Muscle of back (tissue), 13 donors: ENCODE measurements at places on chromosomes 7 and 10.

DNA sequence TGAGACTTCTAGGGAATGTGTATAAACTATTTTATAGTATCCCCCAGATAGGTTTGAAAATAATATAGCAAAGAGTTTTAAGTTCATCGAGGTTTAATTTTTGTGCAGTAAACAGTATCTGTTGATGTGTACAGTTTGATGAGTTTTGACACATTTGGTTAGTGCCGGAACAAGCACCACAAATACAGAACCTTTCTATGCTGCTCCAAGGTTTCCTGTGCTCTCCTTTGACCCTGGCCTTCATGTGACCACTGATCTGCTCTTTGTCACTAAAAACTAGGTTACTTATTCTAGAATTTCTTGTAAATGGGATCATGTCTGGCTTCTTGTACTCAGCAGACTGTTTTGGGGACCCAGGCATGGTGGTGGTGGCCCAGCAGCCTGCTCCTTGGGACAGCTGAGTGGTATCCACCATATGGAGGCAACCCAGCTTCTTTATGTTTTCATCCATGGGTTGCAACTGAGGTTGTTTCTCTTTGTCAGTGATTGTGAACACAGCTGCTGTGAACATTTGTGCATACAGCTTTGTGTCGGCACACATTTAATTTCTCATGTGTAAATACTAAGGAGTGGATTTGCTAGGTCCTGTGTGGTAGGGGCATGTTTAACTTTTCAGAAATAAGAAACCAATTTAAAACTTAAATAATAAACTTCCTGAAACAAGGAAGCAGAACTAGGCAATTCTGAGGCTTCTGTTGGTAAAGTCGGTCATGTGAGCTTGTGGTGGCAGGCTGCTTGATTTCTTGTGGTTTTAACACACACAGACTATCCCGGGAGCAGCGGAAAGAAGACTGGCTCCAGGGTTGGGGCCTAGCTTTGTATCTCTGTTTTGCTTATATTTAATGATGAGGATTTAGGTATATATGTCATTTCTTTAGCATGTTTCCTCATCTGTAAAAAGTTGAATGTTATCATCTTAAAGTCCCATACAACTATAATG lies 219.4 kb downstream of the ABCA13 start:
- peak; percentile 29 for DNase-seq

DNA sequence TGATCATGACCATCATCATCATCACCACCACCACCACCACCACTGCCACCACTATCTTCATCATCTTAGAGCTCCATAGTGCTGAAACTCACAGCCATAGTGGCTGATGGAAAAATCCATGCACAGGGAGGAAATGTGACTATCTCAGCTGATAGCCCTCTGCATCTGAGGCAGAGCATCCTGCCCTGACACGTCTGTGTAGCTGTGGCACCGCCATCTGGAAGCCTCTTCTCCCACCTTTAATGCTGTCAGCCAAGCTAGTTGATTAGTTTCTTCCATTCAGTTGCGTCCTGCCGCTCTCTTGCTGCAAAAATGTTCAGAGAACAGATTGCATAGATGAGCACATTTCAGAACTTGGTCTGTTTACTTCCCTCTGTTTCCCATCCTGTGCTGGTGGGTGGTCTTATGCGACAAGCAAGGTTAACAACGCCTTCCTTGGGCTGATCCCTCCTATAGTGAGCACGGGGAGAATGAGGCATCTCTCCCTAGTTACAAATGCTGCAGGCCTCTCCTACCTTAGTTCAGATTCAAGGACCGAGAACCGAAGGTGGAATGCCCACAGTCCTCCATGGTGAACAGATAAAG lies 478.6 kb downstream of the PLXNA4 start:
- no peak for DNase-seq

DNA sequence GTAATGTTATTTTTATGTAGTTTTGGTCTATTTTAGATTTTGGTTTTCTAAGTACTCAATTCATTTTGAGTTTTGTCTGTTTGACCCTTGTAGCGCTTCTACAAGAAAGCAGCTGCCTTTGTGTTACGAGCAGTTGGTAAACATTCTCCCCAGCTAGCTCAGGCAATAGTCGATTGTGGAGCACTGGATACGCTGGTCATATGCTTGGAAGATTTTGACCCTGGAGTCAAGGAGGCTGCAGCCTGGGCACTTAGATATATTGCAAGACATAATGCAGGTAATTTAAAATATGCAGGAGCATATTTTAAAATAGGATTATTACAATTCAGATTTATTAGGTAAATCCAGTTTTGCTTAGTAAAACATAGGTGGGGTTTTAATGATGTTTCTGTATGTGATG lies 23.1 kb downstream of the SPAG6 start:
- no peak for DNase-seq

DNA sequence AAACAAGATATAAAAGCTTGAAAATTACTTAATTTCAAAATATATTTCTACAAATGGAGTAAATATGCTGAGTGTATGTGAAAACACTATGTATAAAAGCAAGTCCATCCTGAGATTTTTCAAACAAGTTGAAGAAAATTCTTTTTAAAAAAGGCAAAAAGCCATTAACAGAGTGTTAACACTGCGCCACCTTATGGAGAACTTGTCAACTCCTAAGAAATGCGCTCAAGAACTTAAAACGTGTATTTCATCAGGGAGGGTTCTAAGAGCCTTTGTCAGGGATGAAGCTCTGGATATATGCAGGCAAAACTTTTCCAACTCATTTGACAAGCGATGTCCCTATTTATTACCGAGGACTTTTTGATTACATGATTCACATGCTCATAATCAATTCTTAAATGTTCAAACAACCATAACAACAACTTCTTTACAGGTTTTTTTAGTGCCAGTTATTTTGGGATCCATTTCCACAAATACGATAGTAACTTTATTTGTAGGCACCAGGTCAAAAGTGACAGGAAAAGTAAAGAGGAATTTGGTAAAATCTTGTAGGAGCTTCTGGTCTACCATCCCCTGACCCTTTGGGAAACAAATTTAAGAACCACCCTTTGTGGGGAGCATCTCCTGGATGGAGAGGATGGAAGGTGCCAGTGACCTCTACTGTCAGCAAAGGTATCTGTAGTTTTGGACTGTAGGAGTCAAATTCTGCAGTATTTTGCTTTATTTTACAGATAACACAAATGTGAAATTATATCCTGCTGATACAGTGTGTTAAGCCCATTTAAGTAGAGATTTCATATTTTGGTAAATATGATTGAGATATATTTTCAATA lies 23.2 kb downstream of the CALCR start:
- DNase-seq = peak; percentile 15

GRCh38 chr10:114547514-114547913 lies 110.6 kb downstream of the ABLIM1 start:
- DNase-seq = no peak

DNA sequence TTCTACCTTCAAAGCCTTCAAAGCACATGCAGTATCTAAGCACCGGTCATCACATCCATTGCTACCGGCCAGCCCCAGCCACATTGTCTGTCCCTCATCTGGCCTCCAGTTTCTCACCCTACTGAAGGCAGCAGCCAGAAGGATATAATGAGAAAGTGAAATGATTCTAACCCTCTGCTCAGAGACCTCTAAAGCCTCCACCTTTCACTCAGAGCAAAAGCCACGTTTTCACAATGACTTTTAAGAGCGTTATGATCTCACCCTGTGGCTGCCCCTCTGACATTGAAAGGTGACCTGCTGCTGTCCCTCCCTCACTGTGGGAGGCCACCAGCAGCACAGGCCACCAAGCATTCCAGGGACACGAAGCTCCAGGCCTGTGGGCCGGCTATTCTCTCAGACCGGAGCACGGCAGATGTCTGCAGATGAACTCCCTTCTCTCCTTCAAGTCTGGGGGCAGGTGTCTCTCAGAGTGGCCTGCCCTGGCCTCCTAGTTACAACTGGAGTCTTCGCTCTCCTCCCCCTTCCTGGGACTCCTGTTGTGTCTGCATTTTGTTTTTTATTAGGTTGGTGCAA lies 94.9 kb upstream of the EEPD1 start:
- no peak for DNase-seq

GRCh38 chr7:110017405-110017804 lies 1073.5 kb upstream of the LRRN3 start:
- DNase-seq = no peak

- no peak for DNase-seq
Measured at GRCh38 chr10:85794553-85794952, 572.0 kb downstream of the GRID1 start.

- no peak for DNase-seq
Measured at GRCh38 chr7:132815696-132816311, 239.5 kb upstream of the PLXNA4 start.

- DNase-seq = no peak
Measured at GRCh38 chr10:101616415-101617101, 28.4 kb downstream of the DPCD start.

DNA sequence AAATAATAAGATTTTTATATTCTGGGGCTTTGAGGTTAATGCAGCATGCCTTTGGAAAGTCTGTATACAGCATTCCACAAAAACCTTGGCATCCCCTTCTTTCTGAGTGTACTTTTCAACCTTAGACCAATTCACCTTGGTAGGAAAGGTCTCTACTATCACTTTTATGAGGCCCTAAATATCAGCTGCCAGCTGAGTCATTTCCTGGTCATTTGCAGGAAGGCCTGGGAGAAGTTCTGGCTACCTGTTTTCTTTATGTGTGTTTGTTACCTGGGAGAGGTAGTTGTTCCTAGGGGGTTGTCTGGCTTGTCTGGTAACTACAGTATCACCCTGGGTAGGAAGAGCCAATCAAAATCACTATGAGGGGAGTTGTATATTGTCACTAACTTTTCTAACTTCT lies 4.1 kb downstream of the SPAM1 start:
- DNase-seq = no peak

DNA sequence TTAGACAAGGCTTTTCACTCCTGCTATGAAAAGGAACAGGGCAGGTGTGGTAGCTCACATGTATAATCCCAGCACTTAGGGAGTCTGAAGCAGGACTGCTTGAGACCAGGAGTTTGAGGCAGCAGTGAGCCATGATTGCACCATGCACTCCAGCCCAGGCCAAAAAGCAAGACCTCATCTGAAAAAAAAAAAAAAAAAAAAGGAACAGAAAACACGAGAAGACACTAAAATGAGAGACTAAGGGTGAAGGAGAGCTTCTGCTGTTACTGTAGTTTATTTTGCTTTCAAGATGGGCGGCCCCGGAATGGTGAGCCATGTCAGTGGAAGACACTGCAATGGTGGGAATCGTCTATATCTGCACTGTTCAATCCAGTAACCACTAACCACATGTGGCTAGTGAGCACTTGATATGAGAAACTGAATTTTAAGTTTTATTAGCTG lies 9.9 kb downstream of the PIP4K2A start:
- no peak for DNase-seq

DNA sequence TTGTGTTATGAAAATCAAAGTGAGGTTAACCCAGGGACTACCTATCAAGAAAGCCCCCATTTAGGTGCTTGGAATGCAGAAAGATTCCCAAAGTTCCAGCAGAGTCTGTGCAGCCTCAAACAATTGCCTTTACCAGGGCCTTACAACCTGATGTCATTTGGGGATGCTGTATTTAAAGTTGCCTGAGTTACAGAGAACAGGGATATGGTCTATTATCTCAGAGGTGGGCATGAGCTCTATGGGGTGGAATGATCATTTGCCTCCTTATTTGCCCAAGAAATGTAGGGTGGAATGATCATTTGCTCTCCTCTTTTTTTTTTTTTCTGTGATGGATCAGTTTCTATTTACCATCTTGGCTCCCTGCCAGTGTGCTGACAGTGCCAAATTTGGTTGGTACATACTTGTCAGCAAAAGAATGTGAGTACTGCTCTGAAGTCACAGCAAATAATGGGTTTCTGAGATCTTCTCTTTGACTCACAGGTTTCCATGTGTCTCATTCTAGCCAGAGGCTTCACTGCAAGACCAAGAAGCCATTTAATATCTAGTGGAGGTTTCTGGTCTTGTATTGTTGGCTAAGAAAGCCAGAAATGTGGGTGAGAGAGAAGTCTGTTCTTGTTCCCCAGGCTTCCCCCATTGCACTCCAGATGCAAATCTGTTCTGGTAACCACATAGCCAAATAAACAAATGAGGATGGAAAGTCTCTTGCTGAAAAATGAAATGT lies 45.5 kb upstream of the ZNRF2 start:
- DNase-seq = peak; percentile 59

GRCh38 chr10:124171561-124171960 lies 78.2 kb upstream of the CHST15 start:
- no peak for DNase-seq

DNA sequence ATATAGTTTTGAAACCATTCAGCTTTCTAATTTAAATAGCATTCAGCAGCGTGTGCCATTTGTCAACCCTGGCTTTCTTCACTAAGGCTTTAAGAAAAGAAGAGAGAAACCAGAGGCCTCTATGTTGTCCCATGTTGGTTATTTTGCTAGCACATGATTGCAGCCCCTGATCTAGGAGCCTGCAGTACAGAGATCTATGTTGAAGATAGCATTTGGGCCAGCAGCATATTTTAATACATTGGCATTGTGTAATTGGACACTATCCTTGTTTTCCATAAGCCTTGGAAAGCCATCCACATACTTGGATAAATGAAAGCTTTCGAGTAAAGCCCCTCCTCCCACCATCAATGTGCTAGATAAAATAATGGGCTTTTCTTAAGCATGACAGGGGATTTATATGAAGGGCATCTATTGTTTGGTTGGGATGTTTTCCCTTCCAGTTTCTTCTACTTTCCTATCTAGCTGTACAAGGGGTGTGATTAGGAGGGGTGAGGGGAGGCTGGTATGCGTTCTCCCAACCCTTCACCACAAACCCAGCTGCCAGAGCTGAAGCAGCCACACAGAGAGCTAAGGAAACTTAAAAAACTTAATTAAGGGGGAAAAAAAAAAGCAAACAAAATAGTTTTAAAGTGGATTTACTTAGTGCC lies 23.1 kb upstream of the SDHAF3 start:
- DNase-seq = no peak

DNA sequence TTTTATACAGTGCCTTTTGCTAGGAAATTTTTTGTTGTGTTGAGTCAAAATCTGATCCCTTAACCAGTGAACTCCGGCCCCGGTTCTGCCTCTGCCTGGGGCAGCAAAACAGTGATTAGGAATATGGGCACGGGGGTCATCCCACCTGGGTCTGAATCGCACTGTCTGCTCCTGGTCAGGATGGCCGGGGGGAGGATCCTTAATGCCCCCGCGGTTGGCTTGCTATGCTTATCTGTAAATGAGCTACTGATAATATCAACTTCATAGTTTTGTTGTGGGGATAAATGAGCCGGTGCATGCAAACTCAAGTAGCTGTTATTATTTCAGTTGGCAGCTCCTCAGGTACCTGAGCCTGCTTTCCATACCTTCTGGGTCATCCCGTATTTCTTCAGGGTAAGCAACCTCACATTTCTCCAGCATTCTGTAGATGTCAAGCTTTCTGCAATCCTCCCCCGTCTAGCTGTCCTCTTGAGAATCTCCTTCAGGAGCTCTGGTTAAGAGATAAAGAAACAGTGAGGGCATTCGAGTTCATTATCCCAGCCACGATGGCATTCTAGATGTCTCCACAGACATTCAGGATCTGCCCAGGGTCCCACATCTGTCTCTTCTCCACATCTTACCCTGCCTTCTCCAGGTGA lies 592.2 kb downstream of the SDK1 start:
- DNase-seq = no peak

GRCh38 chr10:120005207-120006201 lies 113.0 kb downstream of the SEC23IP start:
- no peak for DNase-seq
